ENCODE measurements at places on chromosomes 3 and 15. TPM values are rescaled to one million over a fixed set of nuclear protein-coding genes. Genes with fewer than 3 reads are reported as not detected.

DNA sequence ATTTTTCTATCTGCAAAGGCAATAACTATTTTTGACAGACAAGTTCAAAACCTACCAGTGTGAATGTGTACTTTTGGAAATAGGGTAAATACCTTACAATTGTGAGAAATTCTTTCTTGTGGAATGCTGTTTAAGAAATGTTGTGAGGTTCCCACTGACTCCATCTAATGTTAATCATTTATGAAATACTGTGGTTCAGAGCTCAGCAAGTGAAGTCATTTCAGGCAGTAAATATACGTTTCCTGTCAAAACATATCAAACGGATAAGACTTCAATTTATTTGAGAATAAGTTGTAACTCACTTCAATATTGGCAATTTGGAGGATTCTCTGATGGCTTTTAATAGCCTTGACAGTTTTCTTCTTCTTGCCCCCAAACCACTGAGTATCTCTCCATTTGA lies 16.4 kb downstream of the TAFA4 start:
- H3K4me3 ChIP-seq = no peak overlapping the region
- no peak overlapping the region for H3K27ac ChIP-seq
- no peaks in the 10 kb centered on the region for H3K27me3 ChIP-seq
- no peaks in the 10 kb centered on the region for H3K4me1 ChIP-seq
- no peaks in the 10 kb centered on the region for H3K36me3 ChIP-seq

Gene TMEM158
- 2.2 TPM for total RNA-seq

DNA sequence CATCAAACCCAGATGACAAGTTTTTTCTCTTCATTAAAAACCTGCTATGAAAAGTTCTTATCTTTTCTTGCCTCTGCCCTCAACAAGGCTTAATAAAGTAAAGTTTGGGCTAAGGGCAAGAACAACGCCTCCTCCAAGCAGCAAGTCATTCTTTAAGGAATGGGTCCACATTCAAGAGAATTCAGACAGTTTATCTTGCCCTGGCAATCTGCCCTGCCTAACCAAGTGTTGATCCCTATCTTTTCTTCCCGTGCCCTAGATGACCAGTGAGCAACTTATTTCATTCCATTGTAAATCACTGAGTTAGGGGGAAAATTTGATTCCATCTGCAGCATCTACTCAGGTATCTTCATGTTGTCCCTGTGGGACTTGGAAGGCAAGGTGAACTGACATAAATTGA lies 370.3 kb upstream of the DPPA4 start:
- no peak overlapping the region for H3K27ac ChIP-seq
- H3K36me3 ChIP-seq = no peaks in the 10 kb centered on the region
- H3K27me3 ChIP-seq = no peaks in the 10 kb centered on the region
- H3K4me3 ChIP-seq = no peak overlapping the region
- no peak for DNase-seq
- H3K4me1 ChIP-seq = peaks cover 5% of the 10 kb centered on the region

Gene ADGRG7
- not detected for total RNA-seq

- no peaks in the 10 kb centered on the region for H3K4me1 ChIP-seq
- no peak for DNase-seq
- H3K36me3 ChIP-seq = no peaks in the 10 kb centered on the region
Observed at GRCh38 chr3:20776692-20777091, 590.7 kb upstream of the SGO1 start.
